ENCODE measurements at places on chromosomes 1 and 21. TPM values are rescaled to one million over a fixed set of nuclear protein-coding genes. Genes with fewer than 3 reads are reported as not detected.

Gene DMRTA2
- not detected for total RNA-seq

Gene NR5A2
- 0.32 TPM for total RNA-seq

Gene SMCP
- total RNA-seq = not detected

Gene PIK3R3
- 1.8 TPM for total RNA-seq

Gene RNU1-2
- total RNA-seq = not detected

Gene PRR9
- total RNA-seq = not detected

Gene PDZK1
- not detected for total RNA-seq

Gene KRTCAP2
- 139 TPM for total RNA-seq

Gene IVL
- not detected for total RNA-seq

Gene FAM72D
- total RNA-seq = not detected

Gene EDN2
- 0.81 TPM for total RNA-seq

Gene TRIM46
- total RNA-seq = 1.1 TPM

Gene GBP7
- total RNA-seq = not detected

Gene TCP10L
- total RNA-seq = not detected
